ENCODE measurements at places on chromosomes 12 and 14.
A peak's percentile ranks its signal among the peaks of the same experiment; 100 is the strongest.

DNA sequence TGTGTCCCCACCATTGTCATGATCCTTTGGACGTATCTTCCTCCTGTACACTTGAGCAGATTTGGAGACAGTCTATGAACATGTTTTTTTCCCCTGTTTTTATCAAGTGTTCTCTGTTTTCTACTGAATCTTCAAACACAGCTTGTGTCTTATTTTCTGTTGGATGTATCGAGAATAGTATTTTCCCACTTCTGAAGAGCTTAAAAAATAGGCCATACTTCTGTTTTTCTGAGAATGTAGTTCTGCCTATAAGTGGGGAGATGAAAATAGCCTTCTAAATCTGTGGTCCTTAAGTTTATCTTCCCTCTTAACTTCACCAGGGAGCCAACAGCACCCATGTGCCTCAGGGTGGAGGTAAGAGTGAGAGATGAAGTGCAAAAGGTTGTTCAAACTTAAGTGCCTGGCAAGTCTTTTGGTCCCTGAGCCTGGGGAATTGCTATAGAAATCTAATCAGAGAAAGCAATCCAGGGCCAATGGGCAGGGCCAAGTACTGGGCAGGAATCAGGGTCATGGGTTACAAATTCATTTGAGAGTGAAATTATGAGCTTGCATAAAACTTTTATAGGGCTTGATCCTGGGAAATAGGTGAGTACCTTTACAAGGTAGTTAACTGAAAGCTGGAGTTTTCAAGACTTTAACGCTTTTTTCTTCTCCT lies 58.9 kb downstream of the ARF6 start:
- DNase-seq = no peak

DNA sequence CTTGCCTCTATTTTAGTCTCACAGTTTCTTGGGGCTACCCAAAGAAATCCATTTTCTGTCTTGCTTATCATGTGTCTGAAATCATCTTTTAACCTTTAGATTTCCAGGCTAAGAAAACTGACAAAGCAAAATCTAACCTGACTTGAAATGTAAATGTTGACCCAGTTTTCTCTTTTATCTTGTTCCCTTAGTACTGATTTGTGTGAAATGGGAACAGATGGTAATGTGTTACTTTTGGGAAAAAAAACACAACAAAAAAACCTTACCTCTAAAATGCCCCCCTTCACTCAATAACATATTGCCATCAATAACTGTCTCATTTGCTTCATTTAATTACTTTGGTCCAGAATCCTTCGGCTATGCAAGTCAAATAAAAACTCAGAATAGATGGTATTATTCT lies 383.2 kb upstream of the DCN start:
- no peak for DNase-seq

DNA sequence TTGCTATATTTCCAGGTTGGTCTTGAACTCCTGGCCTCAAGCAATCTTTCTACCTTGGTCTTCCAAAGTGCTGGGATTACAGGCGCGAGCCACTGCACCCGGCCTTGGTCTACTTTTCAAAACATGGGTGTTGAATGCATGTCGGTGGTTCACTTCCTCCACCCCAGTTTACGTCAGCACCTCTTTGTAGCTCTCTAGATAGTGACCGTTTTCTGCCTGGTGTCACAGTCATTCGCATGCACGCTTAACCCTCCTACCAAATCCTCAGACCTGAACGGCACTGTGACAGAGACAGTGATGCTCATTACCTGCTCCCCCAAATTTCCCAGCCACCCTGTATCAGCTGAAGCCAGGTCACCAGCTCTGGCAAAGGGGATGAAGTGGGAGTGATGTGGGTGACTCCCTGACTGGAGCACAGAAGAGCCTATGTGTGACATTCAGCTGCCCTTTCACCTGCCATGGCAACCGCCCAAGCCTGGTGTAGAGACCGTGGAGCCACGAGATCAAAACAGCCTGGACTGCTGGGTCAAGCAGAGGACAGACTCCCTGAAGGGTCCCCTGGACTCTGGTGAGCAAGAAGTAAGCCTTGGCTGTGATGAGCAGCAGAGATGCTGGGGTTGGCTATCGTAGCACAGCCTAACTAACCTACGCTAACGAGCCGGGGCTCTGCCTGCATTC lies 66.2 kb upstream of the GPR68 start:
- DNase-seq = no peak

- DNase-seq = no peak
These were observed 386.6 kb downstream of the KCNH5 start for GRCh38 chr14:62658631-62659030.

DNA sequence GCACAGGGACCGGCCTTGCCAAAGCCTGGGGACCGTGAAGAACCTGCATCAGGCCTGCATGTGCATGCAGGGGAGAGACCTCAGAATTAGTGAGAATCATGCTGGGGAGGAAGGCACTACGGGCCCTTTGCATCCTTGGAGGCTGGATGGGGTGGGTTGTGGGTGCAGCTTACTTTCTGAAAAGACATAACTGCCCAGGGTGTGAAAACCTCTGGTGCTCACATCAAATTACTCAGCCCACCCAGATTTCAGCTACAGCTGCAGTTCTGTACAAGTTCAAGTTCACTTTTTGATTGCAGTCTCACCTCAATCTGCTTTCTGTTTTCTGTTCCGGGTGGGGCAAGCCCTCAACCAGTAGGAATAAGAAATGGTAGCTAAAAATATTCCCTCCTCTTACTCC lies 130.6 kb downstream of the SLC15A4 start:
- DNase-seq = no peak

DNA sequence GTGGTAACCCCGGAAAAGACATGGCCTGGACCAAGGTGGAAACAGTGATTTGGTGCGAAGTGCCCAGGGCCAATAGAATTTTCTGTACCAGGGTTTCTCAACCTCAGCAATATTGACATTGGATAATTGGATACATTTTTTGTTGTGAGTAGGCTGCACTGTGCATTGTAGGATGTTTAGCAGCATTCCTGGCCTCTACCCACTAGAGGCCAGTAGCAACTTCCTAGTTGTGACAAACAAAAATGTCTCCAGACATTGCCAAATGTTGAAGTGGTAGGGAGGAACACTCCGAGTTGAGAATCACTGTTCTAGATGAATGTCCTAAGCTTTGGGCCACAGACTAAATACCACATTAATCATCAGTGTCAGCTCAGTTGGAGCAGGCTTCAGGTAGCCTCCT lies 6.2 kb upstream of the CGRRF1 start:
- no peak for DNase-seq

- no peak for DNase-seq
These were observed 58.7 kb downstream of the DRAM1 start for GRCh38 chr12:101935890-101936746.

DNA sequence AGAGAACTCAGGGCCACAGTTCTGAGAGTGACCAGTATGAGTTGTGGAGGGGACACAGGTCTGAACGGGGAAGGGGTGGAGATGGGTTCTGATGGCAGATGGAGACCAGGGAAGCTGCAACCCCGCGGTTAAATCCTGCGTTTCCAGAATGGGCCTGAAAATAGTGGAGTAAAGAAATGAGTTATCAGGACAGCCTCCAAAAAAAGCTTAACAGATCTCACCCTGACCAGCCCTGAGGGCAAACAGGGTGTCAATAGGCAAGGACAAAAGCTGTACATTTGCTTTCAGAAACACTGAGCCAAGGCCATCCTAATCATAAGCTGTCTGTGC lies 555 bp upstream of the RTN1 start:
- no peak for DNase-seq

GRCh38 chr14:102951799-102952198 lies 29.3 kb downstream of the AMN start:
- no peak for DNase-seq

DNA sequence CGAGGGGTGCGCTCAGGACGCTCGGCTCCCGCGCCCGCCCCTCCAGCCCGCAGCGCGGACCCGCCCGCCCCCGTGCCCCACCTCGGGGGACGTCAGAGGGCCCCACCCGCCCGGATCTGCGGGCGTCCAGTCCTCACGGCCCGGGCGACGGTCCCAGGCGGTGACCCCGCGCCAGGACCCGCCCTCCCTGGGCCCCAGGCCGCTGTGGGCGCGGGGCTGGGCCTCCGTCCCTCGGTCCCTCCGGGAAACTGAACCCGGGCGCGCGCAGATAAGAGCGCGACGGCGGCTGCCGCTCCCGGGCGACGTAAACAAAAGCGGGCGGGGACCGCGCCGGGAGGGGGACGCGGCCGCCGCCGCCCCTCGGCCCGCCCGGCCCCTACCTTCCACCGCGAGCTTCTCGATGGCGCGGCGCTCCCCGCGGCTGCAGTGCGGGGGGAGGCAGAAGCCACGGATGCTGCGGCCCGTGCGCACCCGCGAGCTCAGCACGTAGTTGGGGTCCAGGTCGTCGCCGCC lies 1.1 kb downstream of the CKB start:
- no peak for DNase-seq

DNA sequence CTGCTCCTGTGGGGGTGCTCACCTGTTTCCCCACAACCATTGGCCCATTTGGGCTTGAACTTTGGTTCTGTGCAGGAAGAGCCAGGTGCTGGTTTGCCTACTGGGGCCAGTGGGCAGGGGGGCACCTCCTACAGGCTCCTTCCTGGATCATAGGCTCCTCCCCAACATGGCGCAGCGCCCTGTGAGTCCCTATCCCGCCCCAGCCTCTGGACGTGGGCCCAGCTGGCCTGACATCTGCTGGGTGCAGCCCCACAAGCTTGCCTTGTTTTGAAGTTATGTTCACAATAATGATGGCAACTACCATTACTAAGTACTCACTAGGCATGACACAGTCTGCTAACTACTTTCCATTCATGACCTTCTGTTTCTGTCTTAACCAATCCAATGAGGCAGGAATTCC lies 147.8 kb downstream of the RBM19 start:
- no peak for DNase-seq

GRCh38 chr12:114529966-114530365 lies 124.0 kb upstream of the TBX5 start:
- DNase-seq = no peak

DNA sequence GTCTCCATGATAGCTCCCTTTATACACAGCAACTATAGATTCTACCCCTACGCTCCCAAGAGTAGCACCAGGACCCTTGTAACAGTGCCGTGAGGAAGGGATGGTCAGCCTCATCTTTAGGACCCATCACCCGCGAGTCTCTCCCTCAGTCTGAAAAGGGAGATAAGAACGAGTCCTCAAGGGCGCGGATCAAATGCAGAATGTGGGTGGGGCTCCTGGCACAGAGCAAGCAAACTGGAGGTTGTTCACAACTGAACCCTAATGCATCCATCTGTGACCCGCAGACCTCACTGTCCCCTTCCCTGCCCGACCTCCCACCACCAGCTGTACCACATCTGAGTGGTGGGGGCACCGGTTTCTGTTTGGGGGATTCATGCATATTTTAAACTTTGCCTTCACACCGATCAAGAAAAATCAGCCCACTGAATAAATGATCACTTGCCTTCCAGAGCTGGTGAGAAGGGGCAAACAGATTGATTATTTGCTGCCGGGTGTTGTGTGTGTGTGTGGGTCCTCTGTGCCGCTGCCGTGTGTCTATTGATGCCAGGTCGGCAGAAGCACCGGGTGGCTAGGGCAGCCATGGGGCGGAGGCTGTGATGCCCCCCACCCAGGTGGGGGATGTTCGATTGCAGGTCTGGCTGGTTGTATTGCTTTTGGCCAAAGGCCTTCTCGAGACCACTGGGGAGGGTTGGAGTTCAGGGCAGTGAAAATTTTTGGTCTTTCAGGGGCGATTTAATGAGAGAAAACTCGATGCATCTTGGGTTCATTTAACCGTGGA lies 35.7 kb upstream of the BEGAIN start:
- DNase-seq = no peak

GRCh38 chr12:46269429-46270241 lies 792 bp upstream of the SLC38A1 start:
- DNase-seq = peak; percentile 59

DNA sequence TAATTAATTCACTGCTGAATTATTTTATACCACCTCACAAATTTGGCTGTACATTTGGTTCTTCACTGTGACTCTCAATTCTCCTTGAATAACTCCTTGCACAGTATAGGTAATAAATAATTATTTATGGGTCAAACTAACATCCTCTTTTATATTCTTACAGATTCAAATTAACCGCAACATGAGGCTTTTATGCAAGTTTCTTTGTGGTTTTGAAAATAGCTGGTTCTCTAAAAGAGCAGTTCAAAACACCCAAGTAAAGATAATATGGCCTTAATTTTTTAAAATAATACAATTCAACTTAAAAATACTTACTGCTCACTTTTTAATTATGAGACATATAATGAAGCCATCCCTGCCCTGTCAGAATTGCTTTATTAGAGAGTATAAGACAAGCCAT lies 12.9 kb upstream of the TRIM9 start:
- DNase-seq = no peak

GRCh38 chr12:63948211-63948610 lies 103.7 kb downstream of the SRGAP1 start:
- no peak for DNase-seq

DNA sequence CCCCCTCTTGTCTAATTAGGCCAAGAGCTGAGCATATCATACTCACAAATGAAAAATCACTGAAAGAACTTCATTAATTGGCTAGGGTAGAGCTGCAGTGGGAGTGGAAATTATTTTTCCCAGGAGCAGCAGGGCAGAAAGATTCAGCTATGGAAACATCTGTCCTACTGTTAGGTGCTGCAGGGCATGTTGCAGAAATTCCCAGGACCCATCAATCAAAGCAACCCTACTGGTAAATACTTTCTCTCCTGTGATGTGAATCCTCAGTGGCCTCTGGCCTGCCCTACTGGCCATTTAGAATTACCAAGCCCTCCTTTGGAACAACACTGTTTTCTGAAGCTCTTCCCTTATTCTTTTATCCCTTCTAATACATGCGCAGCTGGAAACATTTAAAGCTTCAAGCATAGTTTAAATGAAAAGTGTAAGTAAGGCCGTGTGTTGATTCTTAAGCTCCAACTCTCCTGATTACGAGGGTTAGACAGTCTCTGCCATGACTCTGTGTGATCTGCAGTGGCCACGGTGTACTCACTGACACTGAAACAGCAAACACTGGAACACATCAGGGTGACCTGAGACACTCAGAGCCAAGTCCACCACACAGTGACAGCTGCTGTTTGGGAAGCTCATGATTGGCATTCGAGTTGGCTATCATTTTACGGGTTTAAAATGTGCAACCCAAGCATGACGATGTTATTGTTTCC lies 62.6 kb upstream of the TMCC3 start:
- no peak for DNase-seq

DNA sequence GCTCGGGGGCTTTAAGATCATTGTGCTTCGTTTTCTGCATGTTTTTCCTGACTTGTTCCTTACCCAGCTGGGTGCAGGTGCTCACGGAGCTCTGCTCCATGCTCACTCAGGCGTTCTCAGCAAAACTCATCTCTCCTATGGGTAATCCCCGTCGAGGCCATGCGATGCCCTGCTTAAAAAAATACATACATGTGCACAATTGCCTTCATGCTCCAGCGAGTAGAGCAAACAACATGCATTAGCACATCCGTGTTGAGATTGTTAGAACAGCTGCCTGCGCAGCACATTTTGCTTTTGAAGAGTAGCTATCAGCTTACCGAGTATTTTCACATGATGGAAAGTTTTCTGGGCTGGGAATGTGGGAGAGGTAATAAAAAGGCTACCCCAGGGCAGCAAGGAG lies 16.2 kb downstream of the AACS start:
- DNase-seq = no peak

GRCh38 chr12:26282339-26282940 lies 87.1 kb downstream of the SSPN start:
- no peak for DNase-seq

Measured in activated T-cell treated with anti-CD3 and anti-CD28 coated beads for 4 hours (primary cell).